ENCODE measurements at places on chromosomes 12 and 14. TPM values are rescaled to one million over a fixed set of nuclear protein-coding genes. Genes with fewer than 3 reads are reported as not detected.

DNA sequence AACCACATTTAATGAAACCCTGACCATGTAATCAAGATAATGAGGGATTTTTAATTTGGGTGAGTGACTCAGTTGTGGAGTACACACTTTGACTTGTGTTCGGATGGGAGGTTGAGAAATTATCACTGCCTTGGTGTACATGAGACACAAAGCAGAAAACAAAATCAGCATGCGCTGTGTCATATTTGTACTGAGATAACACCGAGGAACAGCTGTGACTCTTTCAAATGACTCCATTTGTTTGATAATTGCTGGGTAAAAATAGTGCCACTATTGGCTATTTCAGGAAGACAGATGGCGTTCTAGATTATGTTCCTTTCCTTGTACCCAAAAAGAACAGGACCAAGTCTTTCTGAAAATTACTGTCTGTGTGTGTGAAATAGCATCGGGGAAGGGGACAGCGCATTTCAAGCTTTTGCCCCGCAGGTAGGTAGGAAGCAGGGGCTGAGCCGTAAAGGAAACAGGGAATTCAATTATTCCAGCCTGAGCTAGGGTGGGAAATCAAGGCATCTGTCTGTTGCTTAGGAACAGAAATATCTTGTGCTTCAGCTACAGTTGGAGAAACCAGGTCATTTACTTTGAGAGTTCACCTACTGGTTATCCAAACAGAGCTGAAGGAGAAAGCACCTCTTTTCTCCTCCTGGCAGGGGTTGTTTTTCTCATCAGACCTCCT, 114.3 kb downstream of the SNAPC1 start:
- no peak overlapping the region for H3K4me3 ChIP-seq
- peaks cover 8% of the 10 kb centered on the region for H3K4me1 ChIP-seq
- peaks cover 13% of the 10 kb centered on the region for H3K27me3 ChIP-seq
- H3K27ac ChIP-seq: no peak overlapping the region

PIWIL1 gene
- not detected for total RNA-seq

DNA sequence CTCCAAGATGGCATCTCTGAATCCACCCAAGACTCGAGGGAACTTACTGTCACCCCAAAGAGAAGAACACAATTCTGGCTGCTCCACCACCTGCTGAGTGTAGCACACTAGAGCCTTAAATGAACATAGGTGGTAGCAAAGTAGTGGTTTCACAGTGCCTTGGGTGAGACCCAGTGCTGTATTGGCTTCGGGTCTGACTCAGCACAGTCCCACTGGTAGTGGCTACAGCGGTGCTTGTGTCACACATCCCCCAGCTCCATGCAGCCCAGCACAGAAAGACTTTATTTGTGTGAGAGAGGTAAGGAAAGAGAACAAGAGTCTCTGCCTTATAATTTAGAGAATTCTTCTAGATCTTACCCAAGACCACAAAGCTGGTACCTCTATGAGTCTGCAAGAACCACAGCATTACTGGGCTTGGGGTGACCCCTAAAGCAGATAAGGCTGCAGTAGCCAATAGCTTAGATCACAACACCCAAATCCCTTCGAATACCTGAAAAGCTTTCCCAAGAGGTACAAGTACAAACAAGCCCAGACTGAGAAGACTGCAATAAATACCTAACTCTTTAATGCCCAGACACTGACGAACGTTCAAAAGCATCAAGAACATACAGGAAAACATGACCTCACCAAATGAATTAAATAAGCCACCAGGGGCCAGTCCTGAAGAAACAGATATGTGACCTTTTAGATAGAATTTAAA, 83.3 kb upstream of the SLC38A4 start:
- no peaks in the 10 kb centered on the region for H3K36me3 ChIP-seq
- no peak for DNase-seq
- no peaks in the 10 kb centered on the region for H3K27me3 ChIP-seq
- H3K4me3 ChIP-seq: no peak overlapping the region
- no peak overlapping the region for H3K27ac ChIP-seq

AQP2 gene
- total RNA-seq: not detected

CLEC1B gene
- total RNA-seq: not detected

- DNase-seq: no peak
- no peaks in the 10 kb centered on the region for H3K27me3 ChIP-seq
- no peak overlapping the region for H3K27ac ChIP-seq
- no peaks in the 10 kb centered on the region for H3K4me1 ChIP-seq
- no peaks in the 10 kb centered on the region for H3K36me3 ChIP-seq
- H3K4me3 ChIP-seq: no peak overlapping the region
Observed at GRCh38 chr14:86296173-86296572, 766.2 kb downstream of the FLRT2 start.

DNA sequence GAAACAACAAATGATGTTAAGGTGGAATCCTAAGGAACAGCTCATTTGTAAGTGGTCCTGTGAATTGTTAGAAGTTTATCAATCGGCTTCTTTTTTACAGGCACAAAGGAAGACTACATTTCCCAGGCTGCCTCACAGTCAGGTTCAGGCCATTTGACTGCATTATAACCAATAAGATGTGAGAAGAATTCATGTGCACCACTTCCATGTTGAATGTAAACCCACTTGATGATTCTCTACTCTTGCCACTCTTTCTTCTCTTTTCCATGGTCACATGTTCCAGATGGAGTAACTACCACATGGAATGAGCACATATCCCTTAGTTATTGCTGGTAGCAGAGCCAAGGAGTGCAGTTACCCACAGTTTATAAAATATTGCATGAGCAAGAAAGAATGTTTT, 67.1 kb upstream of the GZMB start:
- H3K27me3 ChIP-seq: no peaks in the 10 kb centered on the region
- DNase-seq: no peak
- H3K4me3 ChIP-seq: no peak overlapping the region
- H3K36me3 ChIP-seq: no peaks in the 10 kb centered on the region
- no peak overlapping the region for H3K27ac ChIP-seq

DNA sequence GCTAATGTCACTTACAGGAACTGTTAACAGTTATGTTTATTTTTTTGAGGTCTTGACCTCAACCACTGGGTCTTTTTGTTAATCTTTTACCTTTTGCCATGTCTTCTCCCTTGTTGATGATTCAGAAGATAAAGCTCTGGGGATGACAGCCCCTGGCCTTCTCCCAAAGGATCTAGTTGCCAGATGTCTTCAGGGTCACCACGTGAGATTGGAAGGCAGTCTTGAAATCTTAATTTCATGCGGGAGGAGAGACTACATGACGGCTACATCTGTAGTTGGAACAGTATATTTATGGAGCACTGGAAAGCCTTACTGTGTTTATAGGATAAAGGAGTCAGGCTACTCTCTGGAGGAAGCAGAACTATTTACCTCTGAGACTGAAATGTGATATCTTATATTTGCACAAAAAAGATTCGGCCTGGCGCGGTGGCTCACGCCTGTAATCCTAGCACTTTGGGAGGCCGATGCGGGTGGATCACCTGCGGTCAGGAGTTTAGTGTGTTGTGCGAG, 5.6 kb downstream of the MLEC start:
- H3K36me3 ChIP-seq: peaks cover 37% of the 10 kb centered on the region
- no peaks in the 10 kb centered on the region for H3K27me3 ChIP-seq
- peak overlapping the region; percentile 98 for H3K27ac ChIP-seq
- H3K4me1 ChIP-seq: peaks cover 86% of the 10 kb centered on the region
- DNase-seq: no peak

DNA sequence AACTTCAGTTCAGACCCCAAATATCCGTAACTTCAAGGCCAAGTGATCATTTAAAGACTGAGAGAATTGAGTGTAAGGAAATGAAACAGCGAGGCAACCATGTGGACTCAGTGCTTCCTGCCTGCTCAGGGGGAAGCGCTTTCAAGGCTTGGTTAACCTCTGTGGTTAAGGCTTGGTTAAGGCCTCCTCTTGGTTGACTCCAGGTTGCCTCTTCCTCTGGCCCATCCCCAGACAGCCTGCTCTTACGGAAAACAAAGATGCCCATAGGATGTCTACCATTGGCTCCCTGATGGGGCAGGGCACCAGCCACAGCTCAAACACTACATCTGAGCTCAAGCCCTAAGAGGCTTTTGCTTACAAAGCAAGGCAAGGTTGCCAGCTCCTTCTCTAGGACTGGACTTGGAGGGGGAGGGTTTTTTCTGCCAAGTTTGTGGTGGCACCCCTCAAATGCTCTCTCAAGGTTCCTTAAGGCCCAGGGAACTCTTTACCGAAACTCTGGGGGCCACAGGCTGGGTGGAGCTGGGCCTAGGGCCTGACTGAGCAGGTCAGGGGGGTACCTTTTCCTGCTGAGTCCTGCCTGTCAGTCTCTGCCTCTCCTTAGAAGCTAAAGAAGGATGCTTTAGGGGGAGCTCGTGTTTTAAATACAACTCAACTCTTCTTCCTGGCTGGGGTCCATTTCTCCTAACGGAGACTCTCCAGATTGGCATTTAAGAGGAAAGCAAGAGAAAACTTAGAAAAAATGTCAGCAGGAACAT, 13.7 kb downstream of the COL2A1 start:
- no peaks in the 10 kb centered on the region for H3K36me3 ChIP-seq
- peaks cover 17% of the 10 kb centered on the region for H3K27me3 ChIP-seq
- H3K4me1 ChIP-seq: peaks cover 21% of the 10 kb centered on the region
- no peak for DNase-seq

RFX4 gene
- not detected for total RNA-seq

GRCh38 chr12:17139931-17140330, 534.0 kb upstream of the LMO3 start:
- H3K27me3 ChIP-seq: no peaks in the 10 kb centered on the region
- no peak overlapping the region for H3K27ac ChIP-seq
- no peak overlapping the region for H3K4me3 ChIP-seq
- no peaks in the 10 kb centered on the region for H3K4me1 ChIP-seq
- no peak for DNase-seq
- no peaks in the 10 kb centered on the region for H3K36me3 ChIP-seq

GUCY2C gene
- 0.11 TPM for total RNA-seq

GRCh38 chr14:90576981-90577660, 180.3 kb downstream of the CALM1 start:
- H3K4me3 ChIP-seq: no peak overlapping the region
- H3K27me3 ChIP-seq: no peaks in the 10 kb centered on the region
- H3K4me1 ChIP-seq: peaks cover 77% of the 10 kb centered on the region
- DNase-seq: no peak
- H3K27ac ChIP-seq: peak overlapping the region; percentile 87

DNA sequence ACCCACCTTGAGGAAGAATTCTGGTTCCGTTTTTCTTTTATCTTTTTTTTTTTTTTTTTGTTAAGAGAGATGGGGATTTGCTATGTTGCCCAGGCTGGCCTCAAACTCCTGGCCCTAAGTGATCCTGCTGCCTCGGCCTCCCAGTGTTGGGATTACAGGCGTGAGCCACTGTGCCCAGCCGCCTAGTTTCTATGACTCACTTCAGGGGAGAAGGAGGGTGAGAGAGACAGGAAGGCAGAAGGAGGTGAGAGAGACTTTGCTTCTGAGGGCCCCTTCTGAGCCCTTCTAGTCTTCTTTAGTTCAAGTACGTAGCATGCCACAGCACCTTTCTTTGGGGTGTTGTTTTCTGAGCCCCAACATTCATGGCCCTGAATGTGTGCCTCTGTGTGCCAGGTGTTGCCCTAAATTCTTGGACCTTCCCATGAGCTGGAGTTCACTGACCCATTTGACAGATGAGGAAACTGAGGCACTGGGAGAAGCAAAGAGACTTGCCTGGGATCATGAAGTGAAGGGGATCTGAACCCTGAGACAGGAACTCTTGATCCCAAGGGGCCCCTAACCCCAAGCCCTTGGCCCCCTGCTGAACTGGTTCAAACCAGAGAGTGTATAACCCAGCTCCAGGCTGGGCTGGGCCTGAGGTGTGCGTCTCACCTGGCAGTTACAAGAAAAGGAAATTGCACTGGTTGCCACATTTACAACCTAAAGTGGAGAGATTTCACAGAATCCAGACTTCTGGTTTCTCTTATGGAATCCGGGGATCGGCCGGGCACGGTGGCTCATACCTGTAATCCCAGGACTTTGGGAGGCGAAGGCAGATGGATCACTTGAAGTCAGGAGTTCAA, 20.8 kb downstream of the SH2B3 start:
- peak overlapping the region; percentile 36 for H3K4me3 ChIP-seq
- peaks cover 7% of the 10 kb centered on the region for H3K36me3 ChIP-seq
- no peaks in the 10 kb centered on the region for H3K27me3 ChIP-seq
- H3K27ac ChIP-seq: peak overlapping the region; percentile 97
- no peak for DNase-seq
- H3K4me1 ChIP-seq: peaks cover 100% of the 10 kb centered on the region

DNA sequence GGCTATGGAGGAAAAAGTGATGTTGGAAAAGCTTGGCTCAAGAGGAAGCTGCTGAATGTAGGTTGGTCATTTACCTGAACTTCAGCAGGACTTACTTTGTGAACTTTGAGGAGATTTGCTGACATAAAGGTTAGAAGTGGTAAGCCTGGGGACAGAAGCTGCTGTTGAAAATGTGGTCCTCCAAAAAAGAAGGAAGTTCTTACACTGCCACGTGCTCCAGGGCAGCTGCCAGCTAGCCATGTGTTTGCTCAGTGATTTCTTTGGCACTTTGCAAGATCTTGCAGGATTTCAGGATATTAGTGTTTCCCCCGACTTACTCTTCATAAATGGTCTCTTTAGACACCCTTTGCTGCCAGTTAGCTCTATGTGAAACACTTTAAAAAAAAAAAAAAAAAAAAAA, 14.8 kb upstream of the DYRK2 start:
- H3K4me1 ChIP-seq: peaks cover 9% of the 10 kb centered on the region
- no peak overlapping the region for H3K4me3 ChIP-seq
- no peaks in the 10 kb centered on the region for H3K27me3 ChIP-seq
- no peak overlapping the region for H3K27ac ChIP-seq

DNA sequence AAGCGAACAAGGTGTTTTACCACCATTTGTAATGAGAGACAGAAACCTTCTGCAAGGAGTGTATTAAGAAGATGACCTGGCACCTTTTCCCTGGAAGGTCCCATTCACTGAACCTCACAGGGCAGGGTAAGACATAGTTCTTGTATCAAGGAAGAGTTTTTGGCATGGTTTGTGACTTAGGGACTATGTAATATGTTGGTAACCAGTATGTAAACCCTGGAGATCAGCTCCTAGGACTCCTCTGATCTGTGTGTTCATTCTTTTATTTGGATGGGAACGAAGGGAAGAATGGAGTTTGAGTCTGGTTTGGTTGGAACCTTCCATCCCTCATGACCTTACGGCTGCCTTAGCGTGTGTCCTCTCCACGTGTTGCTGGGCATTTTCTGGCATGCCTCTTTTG, 175.4 kb downstream of the CAND1 start:
- no peak overlapping the region for H3K27ac ChIP-seq
- no peaks in the 10 kb centered on the region for H3K36me3 ChIP-seq
- H3K27me3 ChIP-seq: no peaks in the 10 kb centered on the region
- no peak overlapping the region for H3K4me3 ChIP-seq
- peaks cover 18% of the 10 kb centered on the region for H3K4me1 ChIP-seq

CSRP2 gene
- total RNA-seq: 22.8 TPM

P2RX2 gene
- not detected for total RNA-seq

- no peak overlapping the region for H3K4me3 ChIP-seq
- no peak overlapping the region for H3K27ac ChIP-seq
- no peaks in the 10 kb centered on the region for H3K36me3 ChIP-seq
- DNase-seq: no peak
- H3K27me3 ChIP-seq: no peaks in the 10 kb centered on the region
Observed at GRCh38 chr14:38238332-38238731, 17.6 kb downstream of the CLEC14A start.

OLR1 gene
- total RNA-seq: 0.55 TPM

DNA sequence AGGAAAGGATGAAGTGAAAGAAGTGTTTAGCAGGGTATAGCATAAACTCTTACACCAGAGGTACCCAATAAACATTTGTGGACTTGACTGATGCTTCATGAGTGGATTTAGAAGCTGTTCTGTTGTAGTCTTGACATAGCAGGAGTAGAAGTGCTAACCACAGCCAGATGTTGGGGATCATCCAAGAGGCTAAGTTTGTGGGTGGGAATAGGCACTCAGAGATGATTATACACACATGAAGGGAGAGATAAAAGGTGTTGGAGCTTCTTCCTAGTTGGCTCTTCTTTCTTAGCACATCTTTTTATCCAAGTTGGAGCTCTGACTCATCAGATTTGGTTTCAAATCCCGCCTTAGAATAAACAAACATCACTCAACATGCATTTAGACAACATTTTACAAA, 166.7 kb upstream of the E2F7 start:
- H3K4me1 ChIP-seq: peaks cover 21% of the 10 kb centered on the region
- no peak overlapping the region for H3K4me3 ChIP-seq
- H3K27ac ChIP-seq: peak overlapping the region; percentile 64
- DNase-seq: no peak

All from left ventricle myocardium inferior (tissue), 1 donor.